ENCODE measurements at places on chromosomes 4 and X.

DNA sequence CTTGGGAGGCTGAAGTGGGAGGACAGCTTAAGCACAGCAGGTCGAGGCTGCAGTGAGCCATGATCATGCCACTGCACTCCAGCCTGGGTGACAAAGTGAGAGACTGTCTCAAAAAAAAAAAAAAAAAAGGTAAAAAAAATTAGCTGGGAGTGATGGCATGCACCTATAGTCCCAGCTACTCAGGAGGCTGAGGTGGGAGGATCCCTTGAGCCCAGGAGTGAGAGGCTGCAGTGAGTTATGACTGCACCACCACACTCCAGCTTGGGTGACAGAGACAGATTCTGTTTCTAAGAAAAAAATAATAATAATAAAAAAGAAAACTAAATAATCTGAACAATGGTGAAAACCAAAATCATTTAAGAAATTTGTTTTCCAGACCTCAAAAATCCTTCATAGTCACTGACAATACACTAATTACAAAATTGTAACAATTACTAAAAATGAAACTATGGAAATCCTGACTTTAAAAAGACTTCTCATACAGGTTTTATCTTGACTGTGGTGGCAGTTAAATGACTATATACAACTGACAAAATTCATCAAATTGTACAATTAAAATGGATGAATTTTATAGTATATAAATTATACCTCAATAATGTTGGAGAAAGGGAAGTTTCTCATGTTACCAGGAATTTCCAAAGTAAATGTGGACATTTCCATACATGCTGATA lies 31.3 kb downstream of the PHF8 start:
- no peak for DNase-seq

- no peak for DNase-seq
These were observed 16.0 kb downstream of the NBDY start for GRCh38 chrX:56744996-56745395.

DNA sequence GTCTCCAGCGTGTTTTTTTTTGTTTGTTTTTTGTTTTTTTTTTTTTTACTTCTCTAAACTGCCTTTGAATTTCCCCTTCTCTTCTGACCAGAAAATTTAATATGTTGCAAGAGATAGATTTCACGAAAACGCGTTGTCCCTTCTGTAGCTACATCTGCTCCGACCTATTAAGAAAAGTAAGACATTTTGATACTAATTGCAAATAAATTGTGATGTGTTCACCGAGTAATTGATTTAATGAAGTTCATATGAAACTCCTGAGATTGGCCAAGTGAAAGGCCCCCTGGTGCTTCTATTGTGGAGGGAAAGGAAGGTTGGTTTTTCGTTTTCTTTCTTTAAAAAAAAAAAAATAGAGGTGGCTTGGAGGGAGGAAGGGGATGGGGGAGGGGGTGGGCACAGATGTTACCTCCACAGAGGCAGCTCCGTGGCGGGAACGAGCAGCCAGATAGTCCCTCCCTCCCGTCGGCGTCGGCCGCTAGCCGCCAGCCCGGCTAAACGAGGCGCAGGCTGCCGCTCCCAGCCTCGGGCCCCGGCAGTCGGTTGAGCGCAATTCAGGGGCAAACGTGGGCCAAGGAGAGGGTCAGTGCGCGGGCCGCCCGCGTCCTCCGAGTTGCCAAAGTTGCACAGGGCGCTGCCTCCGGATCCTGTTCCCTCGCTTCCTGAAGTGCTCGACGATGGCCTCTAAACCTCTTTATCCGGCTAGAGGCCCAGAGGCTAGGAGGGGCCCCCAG lies 139.1 kb upstream of the ZIC3 start:
- DNase-seq, result no peak

GRCh38 chr4:14335872-14336271 lies 666.4 kb upstream of the CPEB2 start:
- no peak for DNase-seq

DNA sequence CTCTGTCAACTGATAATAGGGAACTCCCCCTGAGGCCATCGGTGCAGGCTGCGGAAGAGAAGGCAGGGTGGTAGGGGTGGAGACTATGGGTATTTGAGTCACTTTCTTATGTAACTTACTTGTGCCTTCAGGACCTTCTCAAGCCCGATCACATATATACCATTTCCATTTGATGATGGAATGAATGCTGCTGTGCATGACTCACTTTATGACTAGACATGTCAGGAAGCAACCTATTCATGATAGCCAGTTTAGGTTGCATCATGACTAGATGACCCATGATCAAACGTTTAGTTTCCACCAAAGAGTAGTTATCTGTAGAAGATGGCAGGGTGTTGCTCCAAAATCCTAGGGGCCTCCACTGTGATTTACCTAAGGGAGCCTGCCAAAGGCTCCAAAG lies 435.5 kb downstream of the DTHD1 start:
- no peak for DNase-seq

- no peak for DNase-seq
These were observed 206.6 kb downstream of the ARHGAP10 start for GRCh38 chr4:147938496-147938895.

DNA sequence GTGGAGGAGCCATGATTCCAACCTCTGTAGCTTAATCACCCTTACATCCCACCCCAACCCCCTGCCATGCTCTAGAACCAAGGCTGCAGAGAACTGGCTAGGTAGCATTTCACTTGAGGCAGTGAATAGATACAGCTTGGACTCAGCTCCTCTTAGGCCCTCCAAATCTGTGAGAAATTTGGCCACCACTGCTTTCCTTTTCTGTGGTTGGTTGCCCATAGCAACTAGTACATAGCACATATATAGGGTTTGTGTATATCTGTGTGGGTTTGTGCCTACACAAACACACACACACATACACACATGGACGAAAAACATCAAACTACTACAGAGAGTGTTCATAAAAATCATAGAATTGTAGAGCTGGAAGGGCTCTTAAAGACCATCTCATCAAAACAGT lies 52.0 kb upstream of the CCDC160 start:
- no peak for DNase-seq

GRCh38 chr4:82787342-82787741 lies 11.3 kb downstream of the SCD5 start:
- no peak for DNase-seq

DNA sequence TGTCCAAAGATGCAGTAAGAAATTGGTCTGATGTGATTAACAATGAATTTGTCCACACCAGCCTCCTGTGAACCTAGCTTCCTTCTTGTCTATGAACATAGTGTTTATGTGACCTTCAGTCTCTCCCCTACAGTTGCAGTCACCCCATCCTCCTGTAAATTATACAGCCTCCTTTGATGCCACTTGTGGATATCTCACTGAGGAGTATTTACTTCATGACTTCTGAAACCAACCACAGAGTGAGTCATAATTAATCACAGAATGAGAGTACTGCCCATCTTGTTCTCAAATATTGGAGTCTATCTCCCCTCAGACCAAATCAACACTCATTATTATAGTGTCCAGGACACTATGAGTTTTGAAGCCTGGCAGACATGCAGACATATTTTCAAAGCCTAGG lies 27.3 kb upstream of the XAGE2 start:
- DNase-seq, result no peak

- no peak for DNase-seq
These were observed 24.4 kb upstream of the FAM47B start for GRCh38 chrX:34918091-34918736.

Data from NCI-H1092 treated with DMSO at 0.1 percent for 48 hours (cell line).